ENCODE measurements at places on chromosomes 12 and 14. TPM values are rescaled to one million over a fixed set of nuclear protein-coding genes. Genes with fewer than 3 reads are reported as not detected.

DNA sequence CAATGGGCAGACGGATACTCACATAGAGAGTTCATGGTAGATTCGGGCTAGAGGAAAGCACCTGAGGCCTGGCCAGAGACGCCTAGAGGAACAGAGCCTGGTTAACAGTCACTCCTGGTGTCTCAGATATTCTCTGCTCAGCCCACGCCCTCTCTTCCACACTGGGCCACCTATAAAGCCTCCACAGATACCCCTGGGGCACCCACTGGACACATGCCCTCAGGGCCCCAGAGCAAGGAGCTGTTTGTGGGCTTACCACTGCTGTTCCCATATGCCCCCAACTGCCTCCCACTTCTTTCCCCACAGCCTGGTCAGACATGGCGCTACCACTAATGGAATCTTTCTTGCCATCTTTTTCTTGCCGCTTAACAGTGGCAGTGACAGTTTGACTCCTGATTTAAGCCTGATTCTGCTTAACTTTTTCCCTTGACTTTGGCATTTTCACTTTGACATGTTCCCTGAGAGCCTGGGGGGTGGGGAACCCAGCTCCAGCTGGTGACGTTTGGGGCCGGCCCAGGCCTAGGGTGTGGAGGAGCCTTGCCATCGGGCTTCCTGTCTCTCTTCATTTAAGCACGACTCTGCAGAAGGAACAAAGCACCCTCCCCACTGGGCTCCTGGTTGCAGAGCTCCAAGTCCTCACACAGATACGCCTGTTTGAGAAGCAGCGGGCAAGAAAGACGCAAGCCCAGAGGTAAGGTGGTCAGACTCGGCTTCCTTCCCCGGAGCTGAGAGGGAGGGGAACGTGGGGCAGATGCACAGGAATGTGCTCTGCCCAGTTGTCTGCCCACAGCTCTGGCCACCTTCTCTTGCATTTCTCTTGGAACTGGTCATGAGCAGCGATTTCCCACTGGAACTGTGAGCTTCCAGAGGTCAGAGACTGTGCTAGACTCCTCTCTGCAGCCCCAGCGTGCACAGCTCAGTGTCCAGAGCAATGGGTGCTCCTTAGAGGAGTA is at the start of gene CD4:
Gene CD4, plus strand, starts transcription at position 557 of the 953 bp plus-strand sequence. CDS start 10,611 bp downstream, outside the sequence.
- no peak within 1 kb of the TSS for H3K27ac ChIP-seq
- H3K36me3 ChIP-seq: no peaks in the 10 kb centered on the region
- no peak for DNase-seq

BATF gene
- total RNA-seq: 0.69 TPM

GRCh38 chr14:58752289-58752688 is 114.5 kb downstream of the DACT1 start:
- no peak overlapping the region for H3K27ac ChIP-seq
- DNase-seq: no peak
- no peaks in the 10 kb centered on the region for H3K36me3 ChIP-seq
- H3K4me1 ChIP-seq: peaks cover 11% of the 10 kb centered on the region
- no peak overlapping the region for H3K4me3 ChIP-seq
- H3K27me3 ChIP-seq: no peaks in the 10 kb centered on the region

RPL6 gene
- total RNA-seq: 1,845 TPM

- DNase-seq: peak; percentile 19
- no peak overlapping the region for H3K4me3 ChIP-seq
- H3K27ac ChIP-seq: no peak overlapping the region
- no peaks in the 10 kb centered on the region for H3K27me3 ChIP-seq
- H3K36me3 ChIP-seq: no peaks in the 10 kb centered on the region
These were observed 6.2 kb upstream of the ATP6V0A2 start for GRCh38 chr12:123705935-123706334.

DNA sequence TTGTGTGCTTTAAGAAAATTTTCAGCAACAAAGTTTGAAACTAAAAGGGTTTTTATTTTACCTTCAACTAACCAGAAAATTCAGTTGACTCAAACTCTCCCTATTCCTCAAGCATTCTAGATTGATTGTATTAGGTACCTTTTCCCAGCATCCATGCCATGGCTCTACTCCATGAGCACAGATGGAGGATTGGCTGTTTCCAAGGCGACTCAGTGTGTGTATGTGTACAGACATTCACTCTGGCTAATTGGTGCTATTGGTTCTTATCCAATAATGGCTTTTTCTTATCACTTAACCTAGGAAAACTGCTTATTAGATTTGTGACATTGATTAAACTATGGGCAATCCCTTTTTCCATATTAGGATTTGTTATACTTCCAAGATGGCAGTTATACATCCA is 202.6 kb downstream of the ANO6 start:
- H3K27me3 ChIP-seq: no peaks in the 10 kb centered on the region
- no peak for DNase-seq
- peaks cover 8% of the 10 kb centered on the region for H3K36me3 ChIP-seq
- no peak overlapping the region for H3K27ac ChIP-seq
- peaks cover 13% of the 10 kb centered on the region for H3K4me1 ChIP-seq
